Putamen (tissue), 1 donor: ENCODE measurements at places on chromosomes 7 and 10.
A peak's percentile ranks its signal among the peaks of the same experiment; 100 is the strongest.

- no peak for DNase-seq
Observed at GRCh38 chr10:62735464-62736167, 68.9 kb upstream of the ADO start.

- DNase-seq = no peak
Observed at GRCh38 chr7:156954941-156955340, 5.4 kb downstream of the NOM1 start.

GRCh38 chr10:72407471-72407870, 52.8 kb upstream of the DNAJB12 start:
- no peak for DNase-seq

DNA sequence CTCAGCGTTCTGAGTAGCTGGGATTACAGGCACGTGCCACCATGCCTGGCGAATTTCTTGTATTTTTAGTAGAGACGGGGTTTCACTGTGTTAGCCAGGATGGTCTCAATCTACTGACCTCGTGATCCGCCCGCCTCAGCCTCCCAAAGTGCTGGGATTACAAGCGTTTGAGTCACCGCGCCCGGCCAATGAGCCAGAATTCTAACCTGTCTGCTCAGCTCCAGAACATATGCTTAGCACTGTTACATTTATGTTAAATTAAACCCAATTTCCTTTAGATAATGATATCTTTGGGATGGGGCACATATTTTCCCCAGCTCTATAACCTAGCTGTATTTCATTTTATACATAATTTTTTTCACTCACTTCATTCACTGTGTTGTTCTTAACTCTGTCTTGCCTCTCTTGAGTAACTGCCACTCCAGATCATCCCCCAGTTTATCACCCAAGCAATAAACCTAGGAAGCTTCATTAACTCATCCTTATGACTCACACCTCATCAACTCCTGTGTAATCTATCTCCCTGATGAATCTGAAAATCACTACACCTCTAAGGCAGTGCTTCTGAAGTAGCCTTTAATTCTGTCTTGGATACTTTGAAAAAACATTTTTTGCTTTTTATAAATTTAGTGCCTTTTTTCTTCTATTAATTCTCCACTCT, 559.7 kb upstream of the ZWINT start:
- no peak for DNase-seq

DNA sequence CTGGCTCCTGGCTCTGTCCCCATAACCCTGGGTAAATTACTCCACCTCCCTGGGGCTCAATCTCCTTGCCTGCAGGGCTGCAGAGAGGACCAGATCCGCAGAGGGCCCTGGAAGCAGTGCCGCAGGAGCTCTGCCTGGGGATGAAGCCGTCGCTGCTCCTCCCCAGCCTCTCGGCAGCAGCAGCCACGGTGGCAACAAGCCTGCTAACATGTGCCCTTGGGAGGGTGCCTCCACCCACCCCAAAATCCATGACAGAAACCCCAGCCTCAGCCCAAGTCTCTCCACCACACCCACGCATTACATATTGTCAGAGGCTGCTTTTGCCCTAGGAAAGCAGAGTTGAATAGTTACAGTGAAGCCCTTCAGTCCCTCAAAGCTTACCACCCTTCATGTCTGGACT, 486.4 kb upstream of the FOXK1 start:
- no peak for DNase-seq

DNA sequence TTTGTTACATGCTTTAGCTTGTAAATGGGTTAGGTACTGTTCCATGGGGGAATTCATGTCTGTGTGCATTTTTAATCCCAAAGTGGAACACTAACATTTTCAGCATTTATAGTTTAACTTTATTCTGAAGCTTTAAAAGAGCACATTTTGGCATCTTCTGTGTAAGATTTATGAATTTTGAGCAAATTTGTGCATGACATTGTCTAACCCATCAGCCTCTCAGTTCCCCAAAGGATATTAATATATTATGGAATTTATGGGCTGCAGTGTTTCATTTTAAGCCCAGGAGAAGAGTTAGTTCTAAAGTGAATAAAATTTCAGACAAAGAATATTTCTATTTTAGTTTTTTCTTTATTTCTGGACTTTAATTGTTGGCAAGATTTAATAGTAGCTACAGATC, 421.4 kb downstream of the PLXDC2 start:
- no peak for DNase-seq

DNA sequence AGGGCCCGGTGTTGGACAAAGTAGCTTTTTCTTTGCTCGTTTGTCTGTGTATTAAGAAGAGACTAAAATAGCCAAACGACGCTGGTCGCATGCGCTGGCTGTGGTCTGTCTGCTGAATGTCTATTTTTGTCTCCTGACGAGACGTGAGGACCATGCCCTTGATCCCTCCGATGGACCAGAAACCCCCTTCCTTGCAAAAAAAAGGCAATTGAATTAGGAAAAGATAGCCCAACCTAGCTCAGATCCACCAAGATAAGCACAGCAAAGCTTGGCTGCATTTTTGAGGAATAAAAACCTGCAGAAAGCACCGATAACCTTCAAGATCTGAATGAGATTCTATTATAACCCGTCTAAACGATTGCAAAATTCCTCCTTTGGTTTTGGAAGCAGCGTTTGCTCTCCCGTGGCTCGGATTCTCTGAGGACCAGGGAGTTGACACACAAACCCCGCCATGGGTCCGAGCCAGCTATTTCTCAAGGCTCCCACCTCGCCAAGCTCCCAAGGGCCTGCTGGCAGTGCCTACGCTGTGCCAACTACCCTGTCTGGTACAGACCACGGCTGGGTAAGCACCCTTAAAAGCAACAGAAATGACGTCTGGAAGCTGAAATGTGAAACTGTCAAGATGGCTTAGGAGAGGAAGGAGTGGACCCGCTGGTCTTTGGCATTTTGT, 17.7 kb upstream of the TTYH3 start:
- no peak for DNase-seq

- no peak for DNase-seq
Observed at GRCh38 chr7:74175340-74175739, 1.2 kb downstream of the EIF4H start.

GRCh38 chr10:3034616-3035015, 32.7 kb upstream of the PFKP start:
- DNase-seq = no peak

DNA sequence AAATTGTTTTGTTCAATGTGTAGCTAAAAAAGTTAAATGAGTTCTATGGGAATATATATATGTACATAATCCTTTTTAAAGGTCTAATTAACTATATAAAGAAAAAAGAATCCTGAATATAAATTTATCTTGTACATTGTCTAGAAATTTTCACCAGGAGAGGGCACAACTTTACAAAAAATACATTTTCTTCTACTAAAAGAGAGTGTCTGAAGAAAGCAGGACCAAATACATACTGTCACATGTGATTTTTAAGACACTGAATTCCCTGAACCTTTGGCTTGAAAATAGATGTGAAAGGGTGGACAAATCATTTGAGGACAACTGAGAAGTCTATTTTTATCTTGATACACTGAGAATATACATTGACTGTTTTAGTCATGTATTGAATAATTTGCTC, 204.3 kb downstream of the DGKB start:
- DNase-seq = peak; percentile 17

DNA sequence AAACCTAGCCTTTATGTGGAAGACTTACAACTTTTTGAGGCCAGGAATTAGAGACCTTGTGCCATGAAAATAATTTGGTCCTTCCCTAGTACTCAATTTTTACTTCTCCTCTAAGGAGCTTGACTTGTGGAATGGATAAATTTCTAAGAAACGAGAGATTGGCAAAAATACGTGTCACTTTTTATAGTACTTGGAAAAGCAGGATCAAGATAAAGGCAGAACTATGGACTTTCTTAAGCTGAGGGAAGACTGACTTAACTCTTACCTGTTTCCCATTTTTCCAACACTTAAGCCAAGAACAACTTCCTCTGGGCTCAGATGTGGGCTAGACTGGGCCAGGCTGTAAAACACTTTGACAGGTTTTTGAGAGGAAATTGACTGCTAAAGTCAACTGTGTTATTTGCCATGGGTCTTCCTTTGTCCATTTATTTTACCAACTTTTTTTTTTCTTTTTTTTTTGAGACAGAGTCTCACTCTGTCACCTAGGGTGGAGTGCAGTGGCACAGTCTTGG, 2.0 kb upstream of the WBP1L start:
- no peak for DNase-seq

DNA sequence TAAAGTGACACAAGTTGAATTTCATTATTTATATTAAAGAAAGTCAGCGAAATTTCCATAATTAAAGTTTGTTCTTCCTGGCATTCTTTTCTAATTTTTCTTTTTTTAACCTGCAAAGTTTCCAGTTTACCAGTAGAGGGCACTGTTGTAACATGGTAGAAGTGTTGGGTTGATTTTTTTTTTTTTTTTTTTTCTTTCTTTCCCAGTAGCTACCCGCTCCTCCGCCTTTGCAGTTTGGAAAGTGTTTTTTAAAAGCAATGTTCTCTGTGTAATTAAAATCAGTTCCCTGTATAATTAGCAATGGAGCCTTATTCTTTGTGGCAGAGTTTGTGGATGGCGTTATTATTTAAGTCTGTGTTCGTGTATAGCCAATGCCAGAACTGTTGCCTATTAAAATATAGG, 53.7 kb downstream of the TAF3 start:
- peak; percentile 19 for DNase-seq

- DNase-seq = no peak
Observed at GRCh38 chr10:126646110-126646509, 24.4 kb downstream of the C10orf90 start.

GRCh38 chr7:131075406-131075805, 252.3 kb upstream of the MKLN1 start:
- no peak for DNase-seq

- no peak for DNase-seq
Observed at GRCh38 chr7:94440451-94441039, 45.9 kb downstream of the COL1A2 start.

DNA sequence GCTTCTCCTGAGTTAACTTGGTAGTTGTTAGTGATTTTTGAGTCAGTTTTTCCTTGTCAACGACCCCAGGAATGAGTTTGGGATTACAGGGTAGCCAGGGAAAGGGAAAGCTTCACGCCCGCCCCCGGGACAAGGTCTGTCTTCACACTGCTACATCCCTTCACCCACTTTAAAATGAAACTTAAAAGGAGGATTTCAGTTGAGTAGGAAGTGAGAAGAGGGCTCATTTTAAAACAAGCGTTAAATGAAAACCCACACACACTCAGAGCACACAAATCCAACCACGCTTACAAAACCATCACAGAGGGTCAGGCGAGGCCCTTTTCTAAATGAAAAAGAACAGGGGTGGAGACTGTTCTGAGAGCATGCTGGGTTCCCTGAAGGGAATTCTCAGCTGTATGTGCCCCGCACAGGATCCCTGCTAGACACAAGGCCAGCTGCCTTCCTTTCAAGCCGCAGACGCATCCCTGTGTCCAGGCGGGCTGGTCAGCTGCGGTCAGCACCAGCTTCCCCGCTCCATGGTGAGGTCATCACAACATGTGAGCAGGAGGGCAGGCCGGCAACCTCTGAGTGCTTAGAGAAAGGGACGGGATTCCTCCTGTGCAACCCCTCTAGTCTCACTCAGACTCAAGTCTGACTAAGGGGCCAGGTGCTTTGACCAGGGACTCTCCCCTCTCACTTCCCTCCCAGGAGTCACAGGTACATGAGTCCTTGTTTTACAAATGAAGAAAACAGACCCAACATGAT, 111.8 kb downstream of the EGFR start:
- peak; percentile 58 for DNase-seq

DNA sequence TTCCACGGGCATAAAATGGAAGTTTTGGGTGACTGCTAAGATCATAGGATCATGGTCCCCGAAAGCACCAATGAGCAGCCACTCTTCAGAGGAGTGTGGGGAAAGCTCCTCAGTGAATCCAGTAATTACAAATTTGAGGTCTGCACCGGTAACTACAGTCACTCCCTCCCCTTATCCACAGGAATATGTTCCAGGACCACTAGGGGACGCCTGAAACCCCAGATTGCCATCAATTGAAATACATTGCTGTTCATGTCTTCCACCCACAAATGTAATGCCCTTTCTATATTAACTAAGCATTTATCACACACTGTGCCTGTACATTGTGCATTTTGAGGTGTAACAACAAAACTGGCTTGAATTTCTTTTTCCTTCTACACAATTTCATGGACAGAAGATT, 447.9 kb upstream of the PFKP start:
- no peak for DNase-seq

DNA sequence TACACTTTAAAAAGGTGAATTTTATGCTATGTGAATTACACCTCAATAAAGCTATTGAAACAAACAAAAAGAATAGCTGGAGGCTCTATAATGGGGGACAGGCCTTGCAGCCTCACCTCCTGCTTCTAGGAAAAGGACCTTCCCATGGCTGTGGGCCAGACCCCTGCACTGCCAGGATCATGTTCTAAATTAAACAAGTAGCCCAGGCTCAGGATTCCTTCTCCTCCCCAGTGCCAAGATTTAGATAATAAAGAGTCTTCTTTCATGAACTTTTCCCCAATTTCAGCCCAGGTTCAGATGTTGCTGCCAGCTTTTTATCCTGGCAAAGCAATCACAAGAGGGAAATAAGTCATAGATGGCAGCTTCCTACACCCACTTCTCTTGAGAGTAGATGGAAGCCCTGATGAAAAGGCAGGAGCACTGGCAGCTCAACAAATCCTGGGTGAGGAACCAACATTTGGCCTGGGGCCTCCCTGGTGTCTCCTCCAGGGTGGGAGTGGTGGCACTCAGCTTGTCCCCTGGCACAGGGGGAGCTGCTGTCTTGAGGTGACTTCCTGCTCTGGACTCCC, 22.2 kb upstream of the CAMK2B start:
- no peak for DNase-seq

GRCh38 chr7:143979998-143980397, 20.1 kb upstream of the OR6B1 start:
- DNase-seq = no peak

DNA sequence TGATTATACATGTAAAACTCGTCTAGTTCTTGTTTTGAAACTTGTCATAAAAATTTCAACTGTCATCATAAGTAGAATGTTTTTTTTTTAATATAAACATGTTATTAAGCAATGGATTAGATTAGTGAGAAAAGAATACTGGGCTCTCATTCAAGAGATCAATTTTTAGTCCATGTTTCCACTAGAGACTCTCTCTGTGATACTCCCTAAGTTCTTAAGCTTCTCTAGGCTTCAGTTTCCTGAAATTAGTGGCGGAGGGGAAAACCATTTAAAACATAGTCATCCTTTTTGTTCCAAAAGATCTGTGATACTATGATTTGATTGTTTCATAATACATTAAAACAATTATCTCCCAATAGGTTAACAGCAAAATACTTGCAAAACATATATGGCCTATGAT, 142.2 kb downstream of the AGMO start:
- DNase-seq = no peak

GRCh38 chr7:6636741-6637543, at the start of gene ZNF316:
ZNF316 (plus strand) TSS chr7:6637318; CDS start chr7:6642410, 5,092 bp downstream.
- DNase-seq = peak; percentile 61

DNA sequence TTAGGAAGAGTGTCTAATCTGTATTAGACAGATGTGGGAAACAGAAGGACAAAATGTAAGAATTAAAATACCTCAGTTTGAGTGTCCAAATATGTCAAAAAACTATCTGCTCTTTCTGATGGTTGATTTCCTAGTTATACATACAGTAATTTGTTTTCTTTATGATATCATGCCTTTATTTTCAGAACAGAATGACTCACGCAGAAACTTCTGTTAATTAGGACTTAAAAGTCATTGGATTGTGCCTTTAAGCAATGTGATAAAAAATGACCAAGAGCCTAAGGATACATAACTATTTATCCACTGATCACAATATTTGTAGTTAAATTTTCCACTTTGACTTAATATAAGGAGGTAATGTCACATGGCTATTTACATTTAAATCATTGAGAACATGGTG, 206.7 kb upstream of the PTPRZ1 start:
- no peak for DNase-seq
